ENCODE measurements at places on chromosomes 12 and 14.

DNA sequence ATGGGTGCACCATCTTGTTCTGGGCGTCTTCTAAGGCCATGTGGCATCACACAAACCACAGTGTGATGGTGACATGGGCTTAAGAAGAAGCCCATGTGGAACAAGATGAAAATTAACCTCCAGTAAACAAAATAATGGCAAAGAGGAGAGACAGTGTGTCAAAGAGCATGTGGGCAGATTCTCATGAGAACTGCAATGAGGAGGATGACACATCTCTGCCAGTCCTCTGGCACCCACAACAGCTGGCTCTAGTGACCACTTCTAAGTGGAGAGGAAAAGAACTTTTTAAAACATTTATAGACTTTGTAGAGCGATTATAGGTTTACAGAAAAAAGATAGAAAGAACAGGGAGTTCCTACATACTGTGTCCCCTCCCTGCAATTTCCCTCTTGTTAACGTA is 401.4 kb downstream of the ATP23 start:
- no peak for DNase-seq

DNA sequence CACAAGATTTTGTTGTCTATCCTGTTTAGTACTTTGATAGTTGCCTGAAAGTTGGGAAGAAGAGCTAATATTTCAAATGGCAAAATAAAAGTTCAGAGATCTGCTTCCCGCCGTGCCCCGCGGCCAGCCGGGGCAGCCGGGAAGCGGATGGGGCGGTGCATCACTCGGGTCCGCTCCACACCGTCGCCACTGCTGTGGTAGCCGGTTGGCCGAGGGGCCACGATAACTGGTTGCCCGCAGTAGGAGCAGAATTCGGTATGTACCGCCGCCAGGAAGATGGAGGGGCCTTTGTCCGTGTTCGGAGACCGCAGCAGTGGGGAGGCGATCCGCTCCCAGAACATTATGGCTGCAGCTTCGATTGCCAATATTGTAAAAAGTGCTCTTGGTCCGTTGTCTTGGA is 427.2 kb upstream of the PDE3A start:
- DNase-seq = no peak

GRCh38 chr12:130686511-130686991 is 29.5 kb downstream of the RIMBP2 start:
- no peak for DNase-seq

DNA sequence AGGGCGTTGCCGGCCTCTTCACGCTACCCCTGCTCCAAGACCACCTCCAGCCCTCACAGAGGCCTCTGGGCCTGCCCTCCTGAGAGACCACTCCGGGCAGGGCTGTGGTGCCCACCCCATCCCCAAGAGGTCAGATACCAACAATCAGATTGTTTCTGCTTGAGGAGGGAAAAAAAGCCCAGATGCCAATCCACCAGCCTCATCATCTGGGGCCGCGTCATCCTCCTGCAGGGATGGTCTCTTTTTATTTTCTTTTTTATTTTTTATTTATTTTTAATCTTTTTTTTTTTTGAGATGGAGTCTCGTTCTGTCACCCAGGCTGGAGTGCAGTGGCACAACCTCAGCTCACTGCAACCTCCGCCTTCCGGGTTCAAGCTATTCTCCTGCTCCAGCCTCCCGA is 93.4 kb downstream of the FBXL14 start:
- DNase-seq = no peak

DNA sequence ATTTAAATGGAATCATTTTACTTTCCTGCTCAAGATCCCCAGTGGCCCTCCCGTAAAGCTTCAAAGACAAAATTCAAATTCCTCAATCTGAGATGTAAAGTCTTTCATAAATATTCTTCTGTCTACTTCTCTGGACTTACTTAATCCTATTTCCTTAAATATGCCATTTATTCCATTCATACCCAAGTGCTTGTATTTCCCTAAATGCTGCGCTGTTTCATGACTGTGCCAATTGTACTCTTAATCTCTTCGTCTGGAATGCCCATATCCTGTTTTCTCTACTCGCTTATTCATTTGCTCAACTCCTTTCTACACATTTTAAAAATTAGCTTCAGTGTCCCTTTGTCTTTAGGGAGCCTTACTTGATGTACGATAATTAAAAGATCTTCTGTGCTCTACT is 280.1 kb downstream of the CPNE8 start:
- DNase-seq = no peak

DNA sequence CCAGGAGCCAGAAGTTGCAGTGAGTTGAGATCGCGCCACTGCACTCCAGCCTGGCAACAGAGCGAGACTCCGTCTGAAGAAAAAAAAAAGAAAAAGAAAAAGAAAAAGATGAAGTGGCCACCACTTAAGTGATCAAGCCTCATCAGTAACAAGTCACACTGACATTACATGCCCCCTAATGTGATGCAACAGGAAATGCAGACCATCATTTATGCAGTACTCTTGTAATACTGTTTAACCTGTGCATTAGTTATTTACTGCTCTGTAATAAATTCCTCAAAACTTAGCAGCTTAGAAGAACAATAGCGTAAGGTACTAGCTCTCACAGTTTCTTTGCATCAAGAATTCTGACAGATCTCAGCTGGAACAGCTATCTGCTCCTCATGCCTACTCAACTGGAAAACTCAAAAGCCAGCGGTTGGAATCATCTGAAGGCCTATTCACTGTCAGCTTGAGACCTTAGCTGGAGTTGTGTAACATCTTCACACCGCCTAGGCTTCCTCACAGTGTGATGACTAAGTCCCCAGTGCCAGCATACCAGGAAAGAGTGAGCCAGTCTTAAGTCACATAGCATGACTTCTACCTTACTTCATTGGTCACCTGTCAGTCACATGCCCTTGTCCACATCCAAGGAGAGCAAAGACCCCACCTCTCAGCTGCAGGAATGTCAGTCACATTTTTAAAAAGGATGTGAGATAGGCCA is 31.5 kb downstream of the EPS8 start:
- peak; percentile 99 for DNase-seq

- DNase-seq = no peak
Measured at GRCh38 chr14:97367278-97367677, 570.1 kb downstream of the VRK1 start.

DNA sequence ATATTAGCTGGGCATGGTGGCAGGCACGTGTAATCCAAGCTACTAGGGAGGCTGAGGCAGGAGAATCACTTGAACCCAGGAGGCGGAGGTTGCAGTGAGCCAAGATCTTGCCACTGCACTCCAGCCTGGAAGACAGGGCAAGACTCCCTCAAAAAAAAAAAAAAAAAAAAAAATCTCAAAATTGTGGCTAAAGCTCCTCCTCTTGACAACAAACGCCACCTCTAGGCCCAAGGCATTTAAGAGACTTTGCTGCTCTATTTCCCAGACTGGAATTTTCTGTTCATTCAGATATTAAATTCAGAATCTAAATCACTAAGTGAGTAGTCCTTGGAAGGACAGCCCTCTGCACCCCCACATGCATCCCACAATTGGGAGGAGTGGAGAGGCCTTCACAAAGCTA is 1.4 kb downstream of the ZFYVE1 start:
- DNase-seq = no peak

DNA sequence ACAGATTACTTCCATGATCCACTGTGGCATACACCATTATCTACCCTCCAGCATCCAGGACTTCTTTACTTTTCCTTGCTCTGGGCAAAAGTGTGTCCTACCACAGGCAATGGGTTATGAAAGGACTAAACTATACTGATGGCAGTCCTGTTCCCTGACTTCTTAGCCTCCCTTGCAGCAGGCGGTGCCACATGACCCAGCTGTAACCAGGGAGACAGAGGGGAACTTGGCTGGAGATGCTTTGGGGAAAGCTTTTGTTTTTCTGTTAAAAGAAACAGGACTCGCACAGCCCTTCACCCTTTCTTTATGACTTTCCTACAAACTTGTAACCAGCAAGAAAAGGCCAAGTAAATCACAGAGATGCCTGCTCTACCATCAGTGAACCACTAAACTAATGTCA is 394.4 kb downstream of the PCNX1 start:
- DNase-seq = no peak

DNA sequence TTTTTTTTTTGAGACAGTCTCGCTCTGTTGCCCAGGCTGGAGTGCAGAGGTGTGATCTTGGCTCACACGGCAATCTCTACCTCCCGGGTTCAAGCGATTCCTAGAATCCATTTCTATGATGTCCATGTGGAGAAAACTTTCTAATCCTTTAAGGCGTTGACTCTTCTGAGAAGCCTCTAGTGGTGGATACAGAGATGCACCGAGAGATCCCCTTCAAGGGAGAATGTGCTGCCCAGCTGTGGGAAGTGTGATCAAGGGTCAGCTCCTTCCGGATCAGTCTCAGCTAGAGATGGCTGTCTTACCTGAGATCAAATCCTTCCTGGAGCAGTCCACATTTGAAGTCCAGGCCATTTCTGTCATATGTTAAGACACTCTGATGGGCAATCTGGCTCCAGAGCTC is 92.7 kb upstream of the HECTD1 start:
- no peak for DNase-seq

DNA sequence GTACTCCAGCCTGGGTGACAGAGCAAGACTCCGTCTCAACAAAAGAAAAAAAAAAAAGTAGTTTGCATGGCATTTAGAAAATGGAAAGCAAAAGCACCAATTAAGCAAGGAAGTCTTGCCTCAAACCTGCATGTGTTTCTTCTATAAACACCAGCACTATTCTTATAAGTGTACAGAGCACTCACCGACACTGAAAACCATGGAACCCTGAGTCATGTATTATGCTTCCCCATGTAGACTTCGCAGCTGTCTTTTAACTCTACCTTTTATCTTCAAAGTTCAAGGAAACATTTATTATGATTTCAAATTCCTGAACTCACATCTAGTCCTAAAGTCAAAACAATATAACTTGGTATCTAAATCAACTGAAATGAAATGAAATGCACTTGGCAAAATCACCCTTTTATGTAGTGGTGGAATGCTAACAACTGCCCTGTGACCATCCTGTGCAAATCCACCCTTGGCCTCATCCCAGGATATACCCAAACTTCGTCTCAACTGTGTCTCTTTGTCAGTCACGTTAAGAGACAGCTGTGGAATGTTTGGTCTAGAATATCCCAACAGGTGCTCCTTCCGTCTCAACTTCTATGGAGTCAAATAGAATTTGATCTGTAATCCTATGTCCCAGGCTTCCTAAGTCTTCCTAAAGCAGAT is 4.8 kb downstream of the BCAT1 start:
- DNase-seq = no peak
